ENCODE measurements at places on chromosomes 1 and 21. TPM values are rescaled to one million over a fixed set of nuclear protein-coding genes. Genes with fewer than 3 reads are reported as not detected.

DNA sequence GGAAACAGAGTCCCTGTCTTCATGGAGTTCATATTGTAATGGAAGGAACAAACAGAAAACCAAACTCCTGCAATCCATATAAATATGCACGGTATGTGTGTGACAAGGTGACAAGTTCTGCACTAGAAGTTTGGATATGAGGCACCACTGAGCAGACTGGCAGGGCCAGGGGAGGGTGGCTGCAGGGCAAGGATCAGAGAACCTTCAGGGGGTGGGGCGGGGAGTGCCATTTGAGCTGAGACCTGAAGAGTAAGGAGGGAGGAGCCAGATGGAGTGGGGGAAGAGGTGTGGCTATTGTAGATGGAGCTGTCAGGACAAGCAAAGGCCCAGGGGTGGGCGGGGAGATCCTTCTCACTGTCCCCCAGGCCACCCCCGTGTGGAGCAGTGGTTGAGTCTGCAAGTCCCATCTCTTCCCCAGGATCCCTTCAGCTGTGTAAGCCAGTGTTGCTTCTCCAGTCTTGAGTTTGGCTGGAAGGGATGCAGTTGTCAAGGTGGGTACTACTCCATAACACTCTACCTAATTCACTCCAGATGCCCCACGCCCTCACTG is 76.4 kb downstream of the ATP5PO start:
- no peak for DNase-seq

DNA sequence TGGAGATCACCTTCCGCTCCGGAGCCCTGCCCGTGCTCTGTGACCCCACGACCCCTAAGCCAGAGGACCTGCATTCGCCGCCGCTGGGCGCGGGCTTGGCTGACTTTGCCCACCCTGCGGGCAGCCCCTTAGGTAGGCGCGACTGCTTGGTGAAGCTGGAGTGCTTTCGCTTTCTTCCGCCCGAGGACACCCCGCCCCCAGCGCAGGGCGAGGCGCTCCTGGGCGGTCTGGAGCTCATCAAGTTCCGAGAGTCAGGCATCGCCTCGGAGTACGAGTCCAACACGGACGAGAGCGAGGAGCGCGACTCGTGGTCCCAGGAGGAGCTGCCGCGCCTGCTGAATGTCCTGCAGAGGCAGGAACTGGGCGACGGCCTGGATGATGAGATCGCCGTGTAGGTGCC is 9.6 kb downstream of the SPATA46 start:
- DNase-seq: no peak

DNA sequence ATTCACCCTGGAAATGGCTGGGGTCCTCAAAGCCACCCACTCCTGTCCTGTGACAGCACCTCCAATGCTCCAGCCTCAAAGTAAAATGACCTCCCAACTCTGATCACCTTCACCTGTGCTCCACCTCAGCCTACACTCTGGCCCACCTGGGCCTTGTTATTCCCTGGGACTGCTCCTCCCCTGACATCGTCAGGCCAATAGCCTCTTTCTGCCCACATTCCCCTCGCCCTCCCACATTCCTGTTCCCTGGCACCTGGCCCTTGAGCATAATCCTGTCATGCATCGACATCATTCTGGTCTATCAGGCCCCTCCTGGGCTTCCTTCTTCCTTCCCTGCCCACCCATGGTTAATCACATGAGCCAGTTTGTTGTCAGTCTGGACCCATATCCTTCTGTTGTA is 13.2 kb upstream of the BCAR3 start:
- DNase-seq: no peak

- no peak for DNase-seq
Measured at GRCh38 chr1:159749630-159750029, 31.1 kb upstream of the DUSP23 start.

DNA sequence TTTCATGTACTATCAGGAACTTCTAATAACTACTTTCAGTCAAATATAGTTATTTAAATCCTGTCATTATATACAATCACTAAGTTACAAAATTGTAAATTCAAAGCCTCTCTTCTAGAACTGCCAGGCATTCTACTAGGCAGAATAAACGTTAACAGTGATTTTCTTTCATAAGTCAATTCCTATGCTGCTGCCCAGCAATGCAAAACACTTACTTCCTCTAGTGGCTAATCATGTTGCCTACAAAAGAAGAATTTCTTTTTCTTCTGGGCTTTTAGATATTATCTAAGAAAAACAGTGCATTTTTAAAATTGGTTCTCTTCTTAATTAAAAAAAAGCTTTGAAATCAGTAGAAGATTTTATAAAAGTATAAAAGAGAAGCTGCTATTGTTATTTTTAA is 509.8 kb upstream of the ADAMTS5 start:
- DNase-seq: no peak

GRCh38 chr1:36136535-36136934 is 11.5 kb upstream of the COL8A2 start:
- DNase-seq: no peak

- DNase-seq: no peak
Measured at GRCh38 chr1:173509797-173510196, 32.7 kb downstream of the PRDX6 start.

GRCh38 chr1:158978730-158979129 is 31.0 kb upstream of the IFI16 start:
- no peak for DNase-seq

RC3H1 gene
- 40.7 TPM for total RNA-seq
